ENCODE measurements at places on chromosomes 4 and X. TPM values are rescaled to one million over a fixed set of nuclear protein-coding genes. Genes with fewer than 3 reads are reported as not detected.

- no peak for DNase-seq
These were observed 148.4 kb downstream of the ASMT start for GRCh38 chrX:1763294-1763693.

DNA sequence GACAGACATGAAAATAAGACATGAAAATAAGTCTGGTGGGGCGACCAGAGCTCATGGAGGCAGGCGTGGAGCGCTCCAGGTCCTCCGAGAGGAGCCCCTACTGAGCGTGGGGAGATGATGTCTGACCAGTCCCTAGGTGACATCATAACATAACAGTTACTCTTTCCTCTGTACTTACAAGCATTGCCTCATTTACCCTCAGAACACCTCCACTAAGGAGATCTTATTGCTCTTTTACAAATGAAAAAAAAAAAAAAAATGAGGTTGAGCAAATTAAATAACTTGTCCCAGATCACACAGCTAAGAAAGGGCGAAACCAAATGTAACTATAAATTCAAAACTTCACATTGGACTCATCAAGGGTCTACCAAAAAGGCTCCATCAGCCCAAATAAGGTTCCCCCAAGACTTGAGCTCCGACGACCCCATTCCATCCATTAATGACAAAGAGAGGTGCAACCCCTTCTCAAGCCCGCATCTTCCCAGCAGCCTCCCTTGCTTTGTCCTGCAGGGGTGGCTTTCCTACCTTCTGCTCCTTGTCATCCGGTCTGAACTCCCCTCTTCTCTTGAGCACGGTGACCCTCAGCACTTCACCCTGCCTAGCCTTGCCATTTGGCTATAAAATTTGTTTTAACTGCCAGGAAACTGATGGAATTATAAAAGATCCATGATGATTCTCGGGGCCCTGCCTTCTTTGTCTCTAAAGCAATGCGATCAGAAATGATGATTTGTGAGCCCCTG, 246.7 kb downstream of the DHX15 start:
- DNase-seq = no peak

- DNase-seq = no peak
These were observed 38.3 kb downstream of the LHFPL1 start for GRCh38 chrX:112641449-112641848.

DNA sequence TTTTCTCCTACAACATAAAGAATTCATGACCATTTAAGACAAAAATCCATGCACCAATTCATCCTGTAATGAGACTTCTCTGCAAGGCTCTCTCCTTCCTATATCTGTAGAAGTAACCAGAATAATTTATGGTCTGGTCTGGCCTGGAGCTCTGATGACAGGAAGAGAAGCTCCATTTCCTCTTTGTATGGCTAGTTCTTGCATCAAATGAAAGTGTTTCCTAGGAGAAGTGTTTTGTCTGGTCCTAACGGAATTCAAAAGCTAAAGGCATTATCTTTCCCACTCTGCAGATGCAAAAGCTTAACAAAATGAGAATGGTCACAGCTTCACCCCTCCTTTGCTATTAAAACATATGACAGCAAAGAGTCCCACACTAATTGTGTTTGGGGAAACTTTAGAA, 55.1 kb downstream of the SPATA18 start:
- DNase-seq = no peak

DNA sequence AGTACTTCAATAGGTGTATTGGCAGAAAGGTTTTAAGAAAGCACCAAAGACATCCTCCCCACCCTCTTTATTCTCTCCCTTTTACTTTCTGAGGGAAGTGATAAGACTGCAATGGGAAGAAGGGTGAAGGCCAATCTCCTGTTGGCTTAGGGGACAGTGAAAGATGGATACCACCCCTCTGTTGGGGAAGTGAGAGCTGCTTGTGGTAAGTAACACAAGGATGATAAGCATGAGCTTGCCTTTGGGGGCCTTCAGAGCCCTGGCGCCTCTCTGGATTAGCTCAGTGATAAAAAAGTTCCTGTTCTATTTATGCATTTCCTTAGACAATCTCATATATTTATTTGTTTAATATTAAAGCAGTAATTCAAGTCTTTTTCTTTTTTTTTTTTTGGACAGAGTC, 5.2 kb upstream of the KLF8 start:
- no peak for DNase-seq

DNA sequence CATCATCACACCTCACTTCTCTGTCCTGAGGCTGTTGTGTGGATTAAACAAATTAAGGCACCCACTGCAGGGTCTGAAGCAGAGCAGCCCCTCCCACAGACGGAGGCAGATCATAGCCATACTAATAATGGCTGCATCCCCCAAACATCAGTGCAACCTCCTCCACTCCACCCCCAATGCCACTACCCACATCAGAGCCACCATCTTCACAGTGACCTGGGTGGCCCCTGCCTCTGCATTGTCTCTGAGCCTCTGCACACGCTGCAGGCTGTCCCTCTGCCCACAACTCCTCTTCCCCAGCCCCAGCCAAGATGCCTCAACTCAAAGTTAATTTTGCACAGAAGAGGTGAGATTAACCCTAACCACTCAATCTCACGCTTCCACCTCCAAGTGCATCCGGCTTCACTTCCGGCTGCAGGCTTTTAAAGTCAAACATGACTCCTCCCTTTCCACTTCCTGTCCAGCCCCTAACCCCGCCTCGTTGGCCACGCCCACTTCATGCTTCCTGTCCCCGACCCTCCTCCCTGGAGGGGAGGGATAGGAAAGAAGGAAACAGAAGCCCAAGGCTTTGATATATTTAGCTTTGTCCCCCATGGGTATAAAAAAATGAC, 22.7 kb downstream of the JAKMIP1 start:
- DNase-seq = peak; percentile 78

- no peak for DNase-seq
These were observed 303.3 kb downstream of the FRMPD4 start for GRCh38 chrX:12441381-12442128.

GRCh38 chr4:153450544-153450917, 15.6 kb upstream of the TMEM131L start:
- DNase-seq = no peak

DNA sequence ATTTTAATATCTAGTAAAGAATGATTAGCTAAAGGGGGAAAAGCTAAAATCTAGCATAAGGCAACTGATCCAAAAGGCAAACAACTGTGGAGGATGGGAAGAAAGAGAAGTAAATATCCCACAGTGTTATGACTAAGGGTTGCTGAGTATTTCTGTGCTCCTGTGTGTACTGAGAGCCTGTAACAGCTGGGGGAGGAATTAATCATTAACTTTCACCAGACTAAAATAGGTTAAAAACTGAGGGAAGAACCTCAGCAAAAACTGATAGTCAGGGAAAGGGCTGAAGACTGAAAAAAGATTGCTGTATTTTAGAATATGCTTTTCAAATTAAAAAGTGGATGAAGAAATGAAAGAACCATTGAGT, 365.9 kb downstream of the CXXC4 start:
- no peak for DNase-seq

DNA sequence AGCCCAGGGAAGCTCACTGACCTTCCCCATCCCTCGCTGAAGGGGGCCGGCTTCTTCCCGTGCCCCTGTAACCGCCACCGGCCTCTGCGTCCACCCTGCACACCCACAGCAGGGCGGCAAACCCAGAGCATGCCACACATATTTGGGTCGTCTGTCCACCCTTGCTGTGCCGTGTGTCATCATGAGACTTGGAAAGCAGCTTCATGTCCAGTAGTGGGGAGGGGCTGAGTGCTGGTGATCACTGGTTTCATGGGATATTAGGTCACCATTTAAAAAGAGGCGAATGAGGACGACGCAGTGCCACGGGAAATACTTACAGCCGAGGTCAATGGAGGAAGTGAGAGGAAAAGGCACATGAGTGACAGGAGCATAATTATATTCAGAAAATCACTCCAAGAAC, 74.8 kb downstream of the HTRA3 start:
- no peak for DNase-seq

Gene CYBB
- 38.3 TPM for total RNA-seq

DNA sequence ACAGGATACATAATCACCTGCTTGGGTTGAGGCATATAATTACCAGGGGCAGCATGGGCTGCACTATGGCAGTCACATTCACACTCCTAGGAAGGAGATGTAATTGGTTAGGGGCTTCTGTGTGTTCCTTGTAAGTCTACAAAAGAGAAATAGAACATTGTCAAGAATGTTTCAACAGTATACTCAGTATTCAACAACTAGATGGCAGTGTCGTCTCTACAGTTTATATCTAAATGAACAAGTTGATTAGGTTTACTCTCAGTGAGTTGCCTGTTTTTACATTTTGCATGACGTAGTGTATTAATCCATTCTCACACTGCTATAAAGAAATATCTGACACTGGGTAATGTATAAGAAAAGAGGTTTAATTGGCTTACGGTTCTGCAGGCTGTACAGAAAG, 50.5 kb upstream of the RAB33B start:
- DNase-seq = peak; percentile 23

Gene MMRN1
- total RNA-seq = not detected

All from OCI-LY7 (cell line).